K562 (cell line): ENCODE measurements at places on chromosomes 12 and 14. TPM values are rescaled to one million over a fixed set of nuclear protein-coding genes. Genes with fewer than 3 reads are reported as not detected.

The ZC2HC1C gene
- polyA plus RNA-seq, result 3.7 and 6.7 TPM in 2 replicates

The RASSF8 gene
- polyA plus RNA-seq, result 0.03 TPM in 1 of 2 replicates, not detected in the other

The CLEC9A gene
- not detected in 2 replicates for polyA plus RNA-seq

The MMAB gene
- 75.0 and 76.1 TPM in 2 replicates for polyA plus RNA-seq

The FOXM1 gene
- polyA plus RNA-seq, result 18.5 and 18.7 TPM in 2 replicates

The DBX2 gene
- not detected in 2 replicates for polyA plus RNA-seq

The NPC2 gene
- 33.2 and 34.5 TPM in 2 replicates for polyA plus RNA-seq

The LIN7A gene
- not detected in 2 replicates for polyA plus RNA-seq

The TAS2R20 gene
- 0.44 and 0.45 TPM in 2 replicates for polyA plus RNA-seq

The TMPRSS12 gene
- not detected in 2 replicates for polyA plus RNA-seq

The ZNF384 gene
- polyA plus RNA-seq, result 29.1 and 39.4 TPM in 2 replicates

The CLEC2A gene
- not detected in 2 replicates for polyA plus RNA-seq

The RGS6 gene
- not detected in 2 replicates for polyA plus RNA-seq

The SMOC1 gene
- polyA plus RNA-seq, result not detected in 2 replicates

The PRB2 gene
- polyA plus RNA-seq, result not detected in 2 replicates

The INSM2 gene
- polyA plus RNA-seq, result not detected in 2 replicates

The JDP2 gene
- polyA plus RNA-seq, result 8.5 and 16.5 TPM in 2 replicates

The GPR65 gene
- polyA plus RNA-seq, result not detected in 2 replicates

The SLC25A21 gene
- polyA plus RNA-seq, result 15.7 and 17.7 TPM in 2 replicates

The RNU4-1 gene
- not detected in 2 replicates for polyA plus RNA-seq

The RPGRIP1 gene
- 0.31 and 0.57 TPM in 2 replicates for polyA plus RNA-seq

The PIANP gene
- polyA plus RNA-seq, result 0.07 TPM in 1 of 2 replicates, not detected in the other

The KLRC2 gene
- not detected in 2 replicates for polyA plus RNA-seq

The KLRK1 gene
- not detected in 2 replicates for polyA plus RNA-seq

The ABCC9 gene
- polyA plus RNA-seq, result 0.24 and 0.49 TPM in 2 replicates

The BIN2 gene
- 0.28 and 0.30 TPM in 2 replicates for polyA plus RNA-seq

The PLD4 gene
- 0.03 TPM in 1 of 2 replicates, not detected in the other for polyA plus RNA-seq

The OTX2 gene
- not detected in 2 replicates for polyA plus RNA-seq

The OR6C2 gene
- not detected in 2 replicates for polyA plus RNA-seq
